AG04450 (cell line): ENCODE measurements at places on chromosomes 1 and 21.

GRCh38 chr1:59043796-59044195 is 253.1 kb upstream of the FGGY start:
- peak; percentile 58 for DNase-seq

DNA sequence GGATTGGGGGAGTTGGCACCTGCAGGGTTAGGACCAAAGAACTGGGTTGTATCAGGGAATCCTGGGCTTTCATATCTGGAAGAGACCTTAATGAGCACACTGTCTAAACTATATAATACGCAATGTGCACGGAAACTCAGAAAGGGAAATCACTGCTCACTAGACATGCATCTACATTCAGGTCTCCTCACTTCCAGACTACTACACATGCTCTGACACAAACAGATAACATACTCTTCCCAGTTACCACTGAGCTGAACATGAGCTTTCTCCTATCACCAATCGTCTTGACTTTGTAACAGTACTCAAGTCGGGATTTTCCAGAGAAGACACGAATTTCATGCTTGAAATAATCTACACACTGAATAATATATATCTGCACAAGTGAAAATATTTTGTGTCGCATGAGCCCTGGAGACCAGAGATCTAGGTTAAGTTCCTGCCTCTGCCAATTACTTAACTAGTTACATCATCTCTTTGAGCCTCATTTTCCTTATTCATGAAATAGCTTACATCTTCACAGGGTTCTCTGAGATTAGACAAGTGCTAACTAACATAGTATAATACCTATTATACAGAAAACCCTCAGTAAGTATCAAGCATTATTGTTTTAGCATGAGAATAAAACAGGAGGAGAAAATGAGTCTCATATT is 101.1 kb downstream of the JAK1 start:
- no peak for DNase-seq

DNA sequence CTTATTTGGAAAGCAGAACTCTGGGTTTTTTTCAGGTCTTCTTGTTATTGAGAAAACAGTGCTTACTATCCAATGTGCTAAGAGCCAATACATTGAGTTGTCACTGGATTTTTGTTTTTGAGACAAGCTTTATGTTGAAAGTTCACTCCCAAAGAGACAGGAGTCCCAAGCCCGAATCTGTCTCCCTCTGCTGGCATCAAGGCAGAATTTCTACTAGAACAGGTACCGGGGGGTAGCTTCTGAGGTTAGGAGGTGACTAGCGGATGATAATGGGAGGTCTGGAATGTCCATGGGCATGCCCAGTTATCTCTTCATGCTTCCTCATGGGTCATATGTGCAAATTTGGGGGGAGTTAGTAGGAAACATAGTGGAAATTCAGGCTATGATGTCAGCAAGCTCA is 25.1 kb downstream of the ZNF124 start:
- no peak for DNase-seq

DNA sequence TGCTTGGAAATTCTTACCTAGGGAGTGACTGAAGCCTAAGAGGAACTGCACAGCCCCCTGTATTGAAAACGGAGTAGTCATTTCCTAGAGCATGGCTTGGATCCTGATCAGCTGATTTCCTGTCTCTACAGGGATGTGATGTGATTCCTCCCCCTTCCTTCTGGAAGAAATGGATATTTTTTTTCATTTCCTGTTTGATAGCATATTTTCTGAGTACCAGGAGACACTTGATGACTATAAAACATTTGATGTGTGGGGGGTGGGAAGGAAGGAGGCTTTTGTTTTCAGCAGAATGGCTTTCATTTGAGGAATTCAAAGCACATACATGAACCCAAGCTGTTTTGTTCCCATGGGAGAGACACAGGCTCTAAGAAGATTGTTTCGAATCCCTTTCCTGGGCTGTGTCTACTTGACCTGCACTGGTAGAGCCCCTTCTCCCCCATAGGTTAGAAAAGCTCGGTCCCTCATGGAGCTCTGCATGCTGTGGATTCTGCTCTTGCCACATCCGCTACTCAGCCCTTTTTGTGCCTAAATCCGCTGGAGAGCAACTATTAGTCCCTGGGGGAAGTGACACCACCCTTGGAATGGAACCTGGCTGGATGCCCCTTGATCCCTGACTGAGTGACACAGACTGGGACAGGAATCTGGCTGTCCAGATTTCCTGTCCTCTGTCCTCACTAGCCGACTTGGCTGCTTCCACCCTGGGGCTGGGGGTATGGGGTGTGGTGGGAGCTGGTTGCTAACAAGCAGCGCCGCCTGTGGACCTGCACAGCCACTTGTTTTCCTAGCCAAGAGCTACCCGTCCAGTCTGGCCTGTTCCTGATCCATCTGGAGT is 71.8 kb upstream of the MACF1 start:
- DNase-seq: no peak
